ENCODE measurements at places on chromosomes 1 and 21.

GRCh38 chr1:231460614-231461013, 38.5 kb upstream of the EGLN1 start:
- DNase-seq, result no peak

DNA sequence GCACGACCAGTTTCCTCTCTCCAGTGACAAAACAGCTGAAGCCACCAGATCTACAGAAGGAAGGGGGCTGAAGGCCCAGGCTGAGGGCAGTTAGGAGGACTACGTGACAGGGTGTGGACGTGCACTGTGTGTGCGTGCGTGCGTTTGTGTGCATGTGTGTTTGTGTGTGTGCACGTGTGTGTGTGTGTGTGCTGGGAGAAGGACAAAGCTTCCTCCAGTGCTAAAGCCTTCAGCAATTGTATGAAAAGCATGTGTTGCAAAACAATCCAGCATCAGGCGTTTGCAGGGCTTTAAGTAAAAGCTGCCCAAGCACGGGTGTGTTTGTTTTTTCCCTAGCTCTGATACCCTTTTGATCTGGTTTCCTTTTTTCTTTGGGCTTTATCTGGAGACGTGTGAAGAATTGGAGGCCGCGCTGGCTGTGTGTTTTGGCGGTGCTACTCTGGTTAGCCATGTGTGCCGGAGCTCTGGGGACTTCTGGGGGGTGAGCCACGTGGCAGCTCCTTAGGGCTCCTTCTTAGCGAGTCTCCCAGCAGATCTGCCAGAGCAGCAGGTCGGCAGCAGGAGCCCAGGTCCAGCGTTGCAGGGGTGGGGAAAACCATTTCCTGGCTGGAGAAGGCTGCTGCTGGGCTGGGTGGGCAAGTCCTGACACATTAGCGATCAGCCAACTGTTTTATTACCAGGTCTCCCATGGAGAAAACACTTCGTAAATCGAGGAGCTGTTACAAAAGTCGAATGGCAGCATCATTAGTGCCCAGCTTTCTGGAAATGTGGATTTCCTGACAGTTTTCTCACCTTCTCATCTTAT, 73.4 kb downstream of the UCK2 start:
- no peak for DNase-seq

GRCh38 chr1:160565564-160565963, 13.7 kb downstream of the CD84 start:
- DNase-seq, result no peak

GRCh38 chr1:183926983-183927382, 110.5 kb downstream of the COLGALT2 start:
- no peak for DNase-seq

DNA sequence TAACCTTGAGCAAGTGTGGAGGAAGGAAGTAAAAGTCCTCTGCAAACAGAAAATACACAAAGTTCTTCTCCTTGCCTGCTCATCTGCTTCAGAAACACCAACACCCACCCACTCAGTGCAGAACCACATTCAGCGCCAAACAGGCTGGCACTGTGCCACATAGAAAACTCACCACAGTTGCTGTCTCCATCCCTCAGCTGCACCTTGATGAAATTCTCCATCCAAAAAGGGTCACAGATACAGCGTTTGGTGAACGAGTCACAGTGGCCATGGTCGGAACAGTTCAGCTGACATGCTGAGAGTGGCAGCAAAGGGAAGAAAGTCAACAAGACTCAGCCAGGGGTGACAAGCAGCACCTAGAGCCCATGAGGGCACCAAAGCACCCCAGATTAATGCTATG, 114.5 kb downstream of the KIAA0319L start:
- DNase-seq, result no peak

DNA sequence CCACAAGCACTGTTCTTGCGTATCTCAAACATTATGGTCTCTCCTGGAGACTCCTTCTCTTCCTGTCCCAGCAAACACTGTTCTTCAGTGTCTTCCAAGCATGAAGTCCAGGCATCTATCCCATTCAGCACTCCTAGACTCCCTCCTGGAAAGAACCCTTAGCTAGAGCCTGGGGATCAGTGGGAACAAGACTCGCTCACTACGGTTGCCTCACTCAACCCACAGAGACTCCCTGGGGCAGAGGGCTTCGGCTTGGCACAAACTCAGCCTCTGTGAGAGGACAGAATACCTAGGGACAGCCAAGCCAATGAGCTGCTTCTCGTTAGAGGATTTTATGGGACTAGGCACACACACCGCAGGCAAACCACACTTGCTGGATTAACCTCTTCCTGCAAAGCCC, 86.5 kb upstream of the IPO9 start:
- DNase-seq, result no peak

DNA sequence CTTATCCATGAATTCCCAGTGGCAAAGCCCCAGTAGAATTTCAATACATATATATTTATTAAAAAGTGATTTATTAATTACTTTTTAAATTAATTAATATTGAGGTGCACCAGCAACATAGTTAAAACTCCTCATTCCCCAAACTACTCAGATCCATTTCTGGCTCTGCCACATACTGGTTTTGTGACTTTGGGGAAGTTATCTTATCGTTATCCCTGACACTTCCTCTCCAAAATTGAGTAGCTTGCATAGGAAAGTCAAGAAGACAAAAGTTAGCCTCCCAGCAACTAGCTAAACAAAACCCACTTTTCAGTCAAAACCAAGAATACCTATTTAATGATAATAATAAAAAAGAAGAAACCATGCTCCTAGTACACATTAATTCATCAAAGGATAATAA, 35.9 kb downstream of the TCP10L start:
- no peak for DNase-seq

DNA sequence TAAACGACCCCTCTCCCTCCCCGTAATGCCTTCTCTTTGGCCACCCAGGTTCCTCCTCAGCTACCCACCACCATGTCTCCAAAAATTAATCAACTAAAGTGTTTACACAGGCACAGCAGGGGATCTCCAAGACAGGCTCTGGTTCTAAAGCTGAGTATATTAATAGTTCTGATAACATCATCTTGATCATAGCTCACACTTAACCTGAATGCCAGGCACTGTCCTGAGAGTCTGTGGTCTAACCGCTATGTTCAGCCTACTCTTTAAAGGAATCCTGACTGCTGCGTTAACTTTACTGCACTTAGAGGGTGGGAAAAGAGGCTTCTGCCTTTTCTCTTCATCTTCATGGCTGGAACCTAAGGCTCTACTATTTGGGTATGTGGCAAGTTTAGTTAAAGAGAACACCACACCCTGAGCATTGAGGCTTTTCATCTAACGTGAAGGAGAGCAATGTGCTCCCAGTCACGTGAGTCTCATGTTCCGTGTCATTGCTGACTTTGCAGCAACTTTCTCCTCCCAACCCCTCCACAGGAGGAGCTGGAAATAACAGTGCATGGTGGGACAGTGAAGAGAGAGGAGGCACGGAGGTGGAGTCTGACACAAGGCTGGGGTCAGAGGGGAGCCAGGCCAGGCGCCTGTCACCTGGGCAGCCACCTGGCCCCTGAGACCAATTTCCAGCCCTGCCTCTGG, 86.4 kb downstream of the FAM78B start:
- DNase-seq, result no peak

GRCh38 chr1:57623039-57623790, 199.4 kb upstream of the DAB1 start:
- no peak for DNase-seq

DNA sequence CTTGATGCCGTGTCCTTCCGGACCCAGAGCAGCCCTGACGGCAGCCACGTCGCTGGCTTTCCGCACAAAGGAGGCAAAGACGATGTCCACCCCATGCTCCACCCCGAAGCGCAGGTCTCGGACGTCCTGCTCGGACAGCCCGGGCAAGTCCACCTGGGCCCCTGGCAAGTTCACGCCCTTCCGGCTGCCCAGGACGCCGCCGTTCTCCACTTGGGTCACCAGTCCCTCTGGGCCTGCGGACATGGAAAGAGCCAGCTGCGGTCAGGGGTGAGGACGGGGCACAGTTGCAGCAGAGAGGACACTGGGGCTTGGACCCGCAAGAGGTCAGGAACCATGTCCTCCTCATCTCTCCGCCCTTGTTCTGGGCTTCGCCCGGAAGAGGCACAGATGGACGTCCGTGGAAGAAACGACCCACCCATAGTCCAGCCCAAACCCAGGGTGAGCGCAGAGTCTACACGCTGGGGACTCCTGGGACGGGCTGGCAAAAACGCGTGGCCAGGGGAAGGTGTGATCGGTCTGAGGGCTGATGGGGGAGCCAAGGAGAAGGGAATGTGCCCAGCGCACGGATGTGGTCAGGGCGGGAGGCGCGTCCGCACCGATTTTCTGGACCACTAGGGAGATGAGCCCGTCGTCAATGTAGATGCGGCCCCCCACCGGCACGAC, 6.6 kb downstream of the PKLR start:
- DNase-seq, result no peak

DNA sequence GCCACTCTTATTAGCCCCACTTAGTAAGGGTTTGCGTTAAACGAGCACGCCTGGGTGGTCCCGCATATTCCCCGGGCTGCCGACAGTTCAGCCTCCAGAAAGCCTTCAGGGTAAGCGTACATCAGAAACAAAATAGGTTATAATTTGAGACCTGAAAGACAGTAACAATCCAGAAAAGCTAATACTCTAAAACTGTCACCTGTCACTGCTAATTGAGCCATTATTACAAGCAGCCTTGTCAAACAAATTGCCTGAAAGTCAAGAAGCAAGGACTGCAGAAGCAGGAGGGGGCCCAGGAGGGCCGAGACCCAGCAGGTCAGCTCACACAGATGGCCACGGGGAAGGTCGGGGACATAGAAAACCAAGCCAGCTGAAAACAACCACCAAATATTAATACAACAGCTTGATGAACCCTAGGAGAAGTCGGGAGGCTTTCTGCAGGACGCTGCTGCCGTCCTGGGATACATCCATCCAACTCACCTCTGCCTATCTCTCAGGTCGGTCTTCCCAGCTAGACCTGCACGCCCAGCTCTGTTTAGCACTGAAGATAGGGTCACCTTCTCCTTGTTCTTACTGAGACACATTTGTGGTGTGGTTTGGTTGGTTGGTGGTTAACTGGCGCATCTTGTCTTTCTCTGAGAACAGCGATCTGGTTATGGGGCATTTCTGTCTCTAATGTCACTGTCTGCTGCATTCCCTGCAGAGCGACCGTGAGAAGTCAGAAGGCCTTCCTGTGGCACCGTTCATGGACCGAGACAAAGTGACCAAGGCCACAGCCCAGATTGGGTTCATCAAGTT, 110.8 kb downstream of the WDR4 start:
- no peak for DNase-seq

DNA sequence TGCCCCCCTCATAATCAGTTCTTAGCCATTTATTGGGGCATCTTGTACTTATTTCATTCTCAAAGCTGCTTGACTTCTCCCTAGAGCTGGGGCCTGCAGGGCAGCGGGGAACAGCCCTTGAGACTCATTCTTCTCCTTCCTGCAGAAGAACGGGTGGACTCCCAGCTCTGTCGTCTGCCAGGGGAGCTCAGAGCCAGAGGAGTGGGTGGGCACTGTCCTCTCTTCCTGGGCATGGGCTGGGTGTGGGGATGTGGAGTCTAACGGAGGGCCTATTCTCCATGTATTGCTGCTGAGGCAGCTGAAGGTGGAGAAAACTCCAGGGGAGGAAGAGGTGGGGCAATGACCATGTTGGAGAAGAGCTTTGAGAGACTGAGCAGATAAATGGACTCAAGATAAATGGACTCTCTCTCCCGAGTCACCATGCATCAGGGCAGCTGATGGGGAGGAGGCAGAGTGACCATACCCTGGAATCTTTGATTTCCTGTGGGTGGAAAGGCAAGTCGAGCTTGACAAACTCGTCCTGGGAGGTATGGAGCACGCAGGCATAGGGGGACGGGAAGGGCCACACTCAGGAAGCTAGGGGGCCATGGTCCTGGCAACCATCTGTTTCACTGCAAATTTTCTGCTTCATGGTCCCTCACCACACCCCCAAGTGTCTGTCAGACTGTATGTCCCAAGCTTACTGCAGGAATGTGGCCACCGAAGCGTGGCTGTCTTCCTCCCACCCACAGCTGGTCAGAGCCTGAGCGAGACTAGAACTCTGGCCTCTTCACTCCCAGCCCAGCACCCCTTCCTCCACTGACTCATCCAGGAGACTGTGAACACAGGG, 56.9 kb upstream of the ATP2B4 start:
- DNase-seq, result no peak

DNA sequence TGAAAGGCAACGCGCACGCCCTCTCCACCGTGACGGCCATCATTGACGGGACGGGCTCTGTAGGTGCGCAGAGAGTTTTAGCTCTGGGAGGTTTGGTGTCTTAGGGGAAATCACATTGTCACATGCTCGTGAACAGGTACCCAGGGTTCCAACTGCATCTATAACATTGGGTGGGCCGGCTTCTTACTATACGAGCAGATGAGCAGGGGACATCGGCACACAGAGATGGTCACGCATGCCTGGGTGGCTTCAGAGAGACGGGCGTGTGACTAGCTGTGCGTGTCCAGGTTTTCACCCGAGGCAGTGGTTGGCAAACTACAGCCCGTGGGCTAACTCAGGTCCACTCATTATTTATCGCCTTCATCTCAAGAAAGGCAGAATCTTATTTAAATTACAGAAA, 54.7 kb downstream of the SLC37A1 start:
- DNase-seq, result no peak

GRCh38 chr1:97209381-97209957, 487.9 kb downstream of the PTBP2 start:
- no peak for DNase-seq

DNA sequence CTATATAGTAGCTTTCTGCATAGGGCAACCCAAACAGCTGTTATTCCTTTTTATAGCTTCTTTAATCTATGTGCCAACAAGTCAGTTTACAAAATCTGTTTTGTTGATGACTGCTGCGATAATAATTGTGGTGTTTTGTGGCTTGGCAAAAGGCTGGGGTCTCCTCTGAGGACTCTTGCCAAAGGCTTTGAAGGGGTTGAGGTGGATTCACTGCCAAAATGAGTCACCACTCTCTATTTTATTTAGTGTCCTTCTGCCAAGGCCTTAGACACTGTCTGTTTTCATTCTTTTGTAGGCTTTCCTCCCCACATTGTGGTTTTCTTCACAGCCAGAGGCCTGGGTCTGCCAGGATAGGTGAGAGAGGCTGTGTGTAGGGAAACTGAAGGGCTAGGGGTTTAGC, 161.8 kb downstream of the NFIA start:
- peak; percentile 83 for DNase-seq

DNA sequence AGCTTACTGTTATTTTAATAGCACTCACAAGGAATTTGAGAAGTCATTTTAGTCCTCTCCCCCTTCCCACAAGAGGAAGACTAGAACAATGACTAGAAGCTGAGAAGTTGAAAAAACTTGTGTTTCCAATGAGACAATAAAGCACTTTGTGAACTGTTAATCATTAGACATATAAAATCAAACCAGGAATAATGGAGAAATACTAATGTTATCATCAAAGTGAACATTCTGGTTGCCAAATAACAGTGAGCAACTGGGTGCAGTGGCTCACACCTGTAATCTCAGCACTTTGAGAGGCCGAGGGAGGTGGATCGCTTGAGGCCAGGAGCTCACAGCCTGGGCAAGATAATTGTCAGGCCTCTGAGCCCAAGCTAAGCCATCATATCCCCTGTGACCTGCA, 54.0 kb upstream of the RASAL2 start:
- DNase-seq, result no peak

Measured in skeletal muscle cell (primary cell).